ENCODE measurements at places on chromosomes 6 and 20.

DNA sequence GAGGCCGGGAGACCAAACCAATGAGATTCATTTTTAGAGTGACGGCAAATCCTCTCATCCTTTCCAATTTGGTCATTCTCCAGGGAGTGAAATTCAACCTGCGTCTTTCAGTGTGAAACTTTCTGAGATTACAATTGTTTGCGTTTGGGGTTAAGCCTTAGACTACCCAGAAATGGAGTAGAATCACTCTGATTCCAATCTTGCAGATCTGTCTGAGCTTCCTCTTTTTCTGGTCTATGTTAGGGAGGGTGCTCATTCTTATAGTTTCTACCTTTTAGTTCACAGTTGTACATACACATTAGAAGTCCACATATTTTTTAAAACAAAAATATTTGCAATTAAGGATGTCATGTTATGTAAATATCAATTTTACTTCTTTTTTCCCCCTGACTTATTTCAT lies 183.0 kb upstream of the PHACTR1 start:
- no peak for DNase-seq

- no peak for DNase-seq
These were observed 8.5 kb downstream of the TRIM15 start for GRCh38 chr6:30171677-30172471.

DNA sequence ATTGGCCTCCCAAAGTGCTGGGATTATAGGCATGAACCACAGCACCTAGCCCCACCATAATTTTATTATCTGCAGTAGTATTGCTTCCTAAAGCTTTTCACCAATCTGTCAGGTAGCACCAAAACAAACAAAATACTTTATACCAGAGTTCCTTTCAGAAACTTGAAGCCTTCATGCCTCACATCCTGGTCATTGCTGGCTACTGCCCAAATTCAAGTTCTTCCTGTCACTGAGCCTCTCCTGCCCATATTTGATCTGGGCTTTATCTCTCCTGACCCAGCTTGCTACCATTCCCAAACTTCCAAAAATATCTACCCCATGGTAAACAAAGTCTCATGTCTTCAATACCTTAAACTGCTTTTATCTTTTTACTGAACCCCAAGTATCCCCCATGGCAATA lies 34.9 kb upstream of the DST start:
- DNase-seq: no peak

- DNase-seq: peak; percentile 6
These were observed 33.2 kb downstream of the BFSP1 start for GRCh38 chr20:17497821-17498580.

- no peak for DNase-seq
These were observed 206.0 kb downstream of the SIM1 start for GRCh38 chr6:100258752-100259151.

GRCh38 chr20:51678026-51678697 lies 90.0 kb downstream of the ATP9A start:
- no peak for DNase-seq

DNA sequence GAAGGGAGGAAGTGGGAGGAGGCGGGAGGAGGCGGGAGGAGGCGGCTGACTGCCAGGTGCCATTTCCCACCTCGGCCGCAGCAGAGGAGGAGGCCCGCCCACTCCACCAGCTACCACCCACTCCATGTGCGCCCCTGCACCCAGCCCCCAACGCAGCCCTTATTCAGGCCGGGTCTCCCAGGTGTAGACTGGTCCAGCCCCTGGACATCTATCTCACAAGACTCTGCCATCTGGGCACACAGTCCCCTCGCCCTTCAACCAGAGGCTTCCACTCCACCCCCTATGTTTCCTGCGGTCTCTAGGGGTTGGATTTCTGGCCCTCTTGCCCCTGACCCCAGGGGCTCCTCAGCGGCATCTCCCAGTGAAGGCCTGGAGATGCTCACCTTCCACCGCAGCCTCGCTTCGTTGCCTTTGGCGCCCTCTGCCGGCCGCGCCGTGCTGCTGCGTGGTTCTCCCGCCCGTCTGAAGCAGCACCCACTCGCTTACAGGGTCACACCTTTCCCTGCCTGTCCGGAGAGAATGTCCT lies 32.6 kb upstream of the FAM83D start:
- no peak for DNase-seq

DNA sequence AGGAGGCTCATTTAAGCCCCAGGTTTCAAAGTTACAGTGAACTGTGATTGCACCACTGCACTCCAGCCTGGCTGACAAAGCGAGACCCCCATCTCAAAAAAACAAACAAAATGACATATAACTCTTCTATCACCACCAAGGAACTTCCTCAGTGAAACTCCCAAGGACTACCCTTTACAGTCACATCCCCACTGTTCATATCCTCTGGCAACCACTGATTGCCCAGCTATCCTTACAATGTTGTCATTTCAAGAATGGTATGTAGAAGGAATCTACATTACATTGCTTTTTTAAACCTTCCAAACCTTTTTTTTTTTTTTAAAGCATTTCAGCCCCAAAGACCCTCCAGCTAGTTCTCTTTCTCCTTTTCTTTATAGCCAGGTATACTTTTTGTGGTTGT lies 123.1 kb upstream of the CARMIL1 start:
- no peak for DNase-seq

DNA sequence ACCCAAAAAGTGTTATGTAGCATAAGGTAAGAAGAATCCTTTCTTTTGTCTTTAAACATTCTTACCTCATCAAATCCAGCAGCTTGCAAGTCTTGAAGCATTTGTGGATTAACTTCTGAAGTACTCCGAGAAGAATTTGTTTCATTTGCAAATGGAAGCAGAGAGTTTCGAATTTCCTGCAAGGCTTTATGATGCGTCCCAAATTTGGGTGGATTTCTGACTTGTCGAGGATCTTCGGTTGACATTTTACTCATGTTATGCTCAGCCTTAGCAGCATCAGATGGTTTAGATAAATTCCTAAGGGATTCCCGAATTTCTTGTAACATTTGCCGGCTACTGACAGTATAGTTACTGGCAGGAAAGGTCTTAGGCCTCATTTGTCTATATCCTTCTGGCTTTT lies 16.2 kb downstream of the LATS1 start:
- DNase-seq: no peak

DNA sequence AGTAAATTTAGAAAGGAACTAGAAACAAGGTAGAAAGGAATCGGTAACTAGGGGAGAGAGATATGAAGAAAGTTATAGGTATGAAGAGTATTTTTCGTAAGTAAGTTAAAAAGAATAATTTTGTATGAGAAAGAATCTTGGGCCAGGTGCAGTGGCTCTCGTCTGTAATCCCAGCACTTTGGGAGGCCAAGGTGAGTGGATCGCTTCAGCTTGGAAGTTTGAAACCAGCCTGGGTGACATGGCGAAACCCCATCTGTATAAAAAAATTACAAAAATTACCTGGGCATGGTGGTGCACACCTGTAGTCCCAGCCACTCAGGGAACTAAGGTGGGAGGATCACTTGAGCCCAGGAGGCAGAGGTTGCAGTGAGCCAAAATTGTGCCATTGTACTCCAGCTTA lies 42.0 kb downstream of the TCP11 start:
- DNase-seq: no peak

DNA sequence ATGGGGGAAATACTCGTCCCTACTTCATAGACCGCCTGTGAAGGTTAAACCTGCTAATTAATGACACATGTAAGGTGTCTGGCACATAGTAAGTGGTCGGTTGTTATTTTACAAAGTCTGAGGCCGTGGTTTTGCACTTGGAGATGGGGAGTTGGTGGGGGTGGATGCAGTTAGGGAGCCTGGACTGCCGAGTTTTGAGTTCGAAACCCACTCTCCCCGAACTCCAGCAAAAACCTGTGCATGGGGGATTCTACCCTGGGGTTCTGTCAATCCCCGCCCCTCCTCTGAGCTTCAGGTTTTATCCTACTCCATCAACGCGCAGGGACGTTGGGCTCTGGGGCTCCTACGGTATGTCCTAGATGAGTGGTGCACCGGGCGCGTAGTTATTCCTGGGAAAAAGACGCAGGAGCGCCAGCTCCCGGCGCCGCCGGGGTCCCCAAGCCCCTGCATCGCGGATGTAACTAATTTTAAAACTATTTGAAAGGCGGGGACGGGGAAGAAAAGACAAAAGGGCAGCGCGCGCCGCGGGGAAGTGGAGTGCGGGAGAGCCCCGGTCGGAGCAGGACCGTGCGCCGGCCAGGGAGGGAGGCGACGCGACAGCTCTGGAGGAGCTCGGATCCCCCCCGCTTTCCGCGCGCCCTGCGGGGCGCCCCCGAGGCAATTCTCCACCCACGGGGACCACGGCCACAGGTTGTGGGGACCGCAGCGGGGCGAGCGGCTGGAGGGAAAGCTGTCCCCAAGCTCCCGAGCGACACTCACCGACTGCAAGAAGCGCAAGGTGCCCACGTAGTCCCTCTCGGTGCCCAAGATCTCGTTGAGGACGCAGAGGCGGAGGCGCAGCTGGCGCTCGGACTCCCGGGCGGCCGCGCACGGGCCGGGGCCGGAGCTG lies 672 bp downstream of the PREX1 start:
- DNase-seq: no peak

GRCh38 chr20:46243707-46244628 lies 64.3 kb downstream of the CDH22 start:
- DNase-seq: no peak

DNA sequence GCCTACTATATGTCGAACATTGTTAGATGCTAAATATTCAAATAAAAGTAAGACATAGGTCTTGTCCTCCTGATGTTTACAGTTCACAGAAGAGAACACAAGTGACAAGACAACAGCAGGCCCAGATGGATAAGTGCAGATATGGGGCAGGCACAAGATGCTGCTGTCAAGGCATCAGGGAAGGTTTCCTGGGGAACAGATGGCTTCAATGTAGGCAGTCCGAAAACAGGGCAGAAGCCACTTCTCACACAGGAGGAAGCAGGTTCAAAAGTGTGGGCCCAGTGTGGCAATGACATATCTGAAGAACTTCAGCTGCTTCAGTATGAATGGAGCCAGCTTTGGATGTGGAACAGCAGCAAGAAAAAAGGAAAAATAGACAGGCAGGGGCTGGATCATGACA lies 32.5 kb downstream of the HLA-DPB1 start:
- no peak for DNase-seq

DNA sequence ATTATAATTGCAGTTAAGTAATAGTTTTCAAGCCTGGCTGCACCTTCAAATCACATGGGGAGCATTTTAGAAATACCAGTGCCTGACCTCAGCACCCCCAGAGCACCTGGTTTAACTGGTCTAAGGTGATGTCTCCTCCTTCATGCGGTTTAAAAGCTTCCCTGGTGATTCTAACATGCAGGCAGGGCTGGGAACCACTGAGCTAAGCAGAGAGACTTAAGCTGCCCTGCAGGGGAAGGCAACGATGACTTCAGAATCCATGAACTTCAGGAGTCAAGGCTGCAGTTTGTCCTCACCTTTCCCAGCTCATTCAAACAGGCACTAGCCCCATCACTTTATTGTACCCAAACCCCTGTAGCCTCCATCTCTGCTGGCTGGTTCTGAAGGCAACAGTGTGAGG lies 6.1 kb upstream of the DTNBP1 start:
- DNase-seq: no peak

DNA sequence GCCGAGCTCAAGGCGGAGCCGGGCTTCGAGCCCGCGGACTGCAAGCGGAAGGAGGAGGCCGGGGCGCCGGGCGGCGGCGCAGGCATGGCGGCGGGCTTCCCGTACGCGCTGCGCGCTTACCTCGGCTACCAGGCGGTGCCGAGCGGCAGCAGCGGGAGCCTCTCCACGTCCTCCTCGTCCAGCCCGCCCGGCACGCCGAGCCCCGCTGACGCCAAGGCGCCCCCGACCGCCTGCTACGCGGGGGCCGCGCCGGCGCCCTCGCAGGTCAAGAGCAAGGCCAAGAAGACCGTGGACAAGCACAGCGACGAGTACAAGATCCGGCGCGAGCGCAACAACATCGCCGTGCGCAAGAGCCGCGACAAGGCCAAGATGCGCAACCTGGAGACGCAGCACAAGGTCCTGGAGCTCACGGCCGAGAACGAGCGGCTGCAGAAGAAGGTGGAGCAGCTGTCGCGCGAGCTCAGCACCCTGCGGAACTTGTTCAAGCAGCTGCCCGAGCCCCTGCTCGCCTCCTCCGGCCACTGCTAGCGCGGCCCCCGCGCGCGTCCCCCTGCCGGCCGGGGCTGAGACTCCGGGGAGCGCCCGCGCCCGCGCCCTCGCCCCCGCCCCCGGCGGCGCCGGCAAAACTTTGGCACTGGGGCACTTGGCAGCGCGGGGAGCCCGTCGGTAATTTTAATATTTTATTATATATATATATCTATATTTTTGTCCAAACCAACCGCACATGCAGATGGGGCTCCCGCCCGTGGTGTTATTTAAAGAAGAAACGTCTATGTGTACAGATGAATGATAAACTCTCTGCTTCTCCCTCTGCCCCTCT lies 1.1 kb downstream of the CEBPB start:
- DNase-seq: no peak

DNA sequence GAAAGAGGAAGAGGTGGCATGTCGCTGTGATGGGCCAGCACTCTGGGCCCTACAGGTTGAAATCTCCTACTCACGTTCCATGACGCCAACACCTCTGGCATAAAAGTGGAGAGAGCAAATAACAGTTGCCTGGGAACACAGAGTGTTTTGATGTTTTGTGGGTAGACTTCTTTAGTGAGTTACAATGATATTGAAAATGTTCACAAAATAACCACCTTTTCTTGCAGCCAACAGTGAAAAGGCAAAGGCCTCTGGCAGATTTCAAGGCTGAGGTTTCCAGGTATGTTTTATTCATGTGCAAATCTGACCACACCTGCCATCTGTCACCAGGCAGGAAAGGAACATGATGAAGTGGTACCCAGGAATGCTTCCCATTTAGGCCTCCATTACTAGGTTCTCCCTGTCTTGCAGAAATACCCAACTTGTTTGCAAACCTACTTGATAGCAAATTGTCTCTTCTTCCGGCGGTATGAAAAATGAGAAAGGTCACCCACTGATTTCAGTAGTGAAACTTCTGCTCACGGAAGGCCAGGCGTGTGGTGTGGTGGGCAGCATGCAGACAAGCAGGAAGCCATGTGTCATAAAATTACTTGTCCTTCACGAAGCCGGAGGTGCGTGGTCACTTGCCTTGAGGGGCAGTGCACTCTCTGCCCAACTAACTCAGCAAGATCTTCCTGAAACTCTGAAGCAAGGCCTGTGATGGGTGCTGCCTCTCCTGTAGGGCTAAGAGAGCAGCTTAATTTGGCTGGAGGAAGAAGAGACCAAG lies 299.1 kb upstream of the PRDM1 start:
- DNase-seq: no peak

DNA sequence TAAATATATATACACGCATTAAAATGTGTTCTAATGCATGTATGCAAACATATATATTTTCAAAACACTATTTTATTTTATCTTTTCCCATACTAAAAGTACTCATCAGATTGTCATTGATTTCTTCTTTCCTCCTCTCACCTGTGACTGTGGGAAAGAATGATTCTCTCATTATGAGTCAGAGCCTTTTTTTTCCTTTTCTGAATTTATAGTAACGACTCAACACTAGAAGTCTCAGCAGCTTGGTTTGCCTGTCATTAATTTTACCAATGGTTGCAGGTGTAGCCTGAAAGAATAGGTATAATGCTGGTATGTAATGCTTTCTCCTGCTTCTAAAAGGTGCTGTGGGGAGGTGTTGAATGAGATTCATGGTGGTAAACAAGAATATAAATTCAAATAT lies 328.7 kb downstream of the UTRN start:
- no peak for DNase-seq
